T1000 (cell line): ENCODE measurements at places on chromosomes 3 and 15.
A peak's percentile ranks its signal among the peaks of the same experiment; 100 is the strongest.

GRCh38 chr3:111903067-111903511 is 44.0 kb downstream of the PHLDB2 start:
- DNase-seq, result peak; percentile 7

GRCh38 chr3:106728315-106729098 is 648.7 kb upstream of the CCDC54 start:
- peak; percentile 3 for DNase-seq

GRCh38 chr3:24828551-24828950 is 333.9 kb upstream of the THRB start:
- DNase-seq, result no peak

DNA sequence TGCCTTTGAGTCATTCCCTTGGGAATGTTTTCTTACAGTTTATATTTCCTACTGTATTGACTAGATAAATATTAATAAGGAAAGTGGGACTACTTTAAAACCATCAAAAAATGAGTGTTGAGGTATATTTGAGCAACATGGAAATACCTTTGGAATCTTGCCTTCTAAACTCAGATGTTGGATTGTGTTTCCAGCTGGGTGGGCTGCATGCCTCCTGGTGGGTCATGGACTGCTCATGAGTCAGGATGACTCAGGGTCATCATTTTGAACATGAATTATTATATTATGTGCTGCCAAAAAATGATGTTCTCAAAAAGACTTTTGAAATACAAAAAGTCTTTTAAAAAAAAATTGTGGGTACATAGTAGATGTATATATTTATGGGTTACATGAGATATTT is 41.1 kb upstream of the APH1B start:
- DNase-seq, result no peak

DNA sequence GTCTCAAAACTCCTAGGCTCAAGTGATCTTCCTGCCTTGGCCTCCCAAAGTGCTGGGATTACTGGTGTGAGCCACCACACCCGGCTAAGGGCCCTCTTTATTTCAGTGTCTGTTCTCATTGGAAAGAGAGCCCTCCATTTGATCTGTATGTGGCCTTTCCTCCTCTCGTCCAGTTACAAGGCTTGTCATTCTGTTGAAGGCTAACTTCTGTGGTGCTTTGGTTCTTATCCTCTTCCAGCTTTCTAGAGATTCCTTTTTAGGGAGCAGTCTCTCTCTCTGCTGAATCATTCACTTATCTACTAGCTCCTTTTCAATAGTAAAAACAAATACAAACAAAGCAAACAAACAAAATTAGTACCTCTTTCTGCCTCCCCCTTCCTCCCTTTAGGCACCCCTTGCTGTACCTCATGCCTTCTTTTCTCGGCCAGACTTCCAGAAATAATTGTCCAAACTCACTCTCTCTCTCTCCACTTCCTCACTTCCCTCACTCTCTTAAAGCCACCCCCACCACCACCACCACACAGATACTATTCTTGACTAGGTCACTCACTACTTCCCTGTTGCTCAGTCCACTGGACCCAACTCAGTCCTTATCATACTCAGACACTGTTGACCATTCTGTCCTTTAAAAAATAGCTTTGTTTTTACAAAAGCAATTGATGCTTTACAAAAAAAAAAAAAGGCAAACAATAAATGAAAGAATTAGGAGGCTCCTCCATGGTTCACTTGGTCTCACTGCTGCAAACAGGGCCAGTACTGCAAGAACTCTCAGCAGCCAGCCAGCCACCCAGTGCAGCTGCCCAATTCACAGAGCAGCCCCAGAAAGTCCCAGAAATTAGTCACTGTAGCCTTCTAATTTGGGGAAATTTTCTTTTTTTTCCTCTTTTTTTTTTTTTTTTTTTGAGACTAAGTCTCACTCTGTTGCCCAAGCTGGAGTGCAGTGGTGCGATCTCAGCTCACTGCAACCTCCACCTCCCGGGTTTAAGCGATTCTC is 31.7 kb upstream of the RAB11A start:
- no peak for DNase-seq

DNA sequence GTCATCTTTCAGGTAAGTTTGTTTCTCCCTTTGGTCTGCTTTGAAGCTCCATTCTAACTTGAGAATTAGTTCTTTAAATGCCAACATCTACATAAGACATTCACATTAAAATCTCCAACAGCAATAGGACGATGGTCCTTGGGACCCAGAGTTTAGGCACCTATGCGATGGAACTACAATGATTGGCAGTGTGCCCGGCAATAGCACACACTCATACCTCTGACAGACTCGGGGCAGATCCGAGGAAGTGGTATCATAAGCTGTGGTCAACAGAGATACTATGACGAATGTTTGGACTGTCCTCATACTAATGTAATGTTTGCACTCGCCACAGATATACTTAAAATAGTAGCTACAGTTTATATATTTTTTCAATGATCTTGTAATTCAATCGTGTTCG is 34.2 kb upstream of the NR2F2 start:
- DNase-seq, result peak; percentile 1
